ENCODE measurements at places on chromosomes 7 and 10.

DNA sequence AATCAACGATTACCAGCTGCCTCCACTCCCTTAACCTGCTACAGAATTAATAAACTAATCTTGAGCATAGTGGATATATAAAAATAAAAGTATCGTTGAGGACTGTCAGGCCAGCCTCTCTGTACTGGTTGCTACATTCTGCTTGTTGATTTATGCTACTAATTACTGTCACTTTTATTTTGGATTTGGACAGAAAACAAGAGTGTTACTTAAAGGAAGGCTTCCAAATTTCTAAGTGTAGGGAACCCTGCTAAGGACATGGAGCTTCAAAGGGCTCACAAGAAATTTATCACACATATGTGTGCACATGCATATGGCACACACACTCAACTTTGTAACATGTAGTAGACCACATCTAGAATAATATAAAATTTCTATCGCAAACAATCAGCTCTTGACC is 141.2 kb upstream of the ANKRD1 start:
- no peak for DNase-seq

- no peak for DNase-seq
Observed at GRCh38 chr7:100215895-100216294, 3.9 kb upstream of the PVRIG start.

GRCh38 chr7:816751-817671 is 15.3 kb upstream of the SUN1 start:
- DNase-seq, result no peak

DNA sequence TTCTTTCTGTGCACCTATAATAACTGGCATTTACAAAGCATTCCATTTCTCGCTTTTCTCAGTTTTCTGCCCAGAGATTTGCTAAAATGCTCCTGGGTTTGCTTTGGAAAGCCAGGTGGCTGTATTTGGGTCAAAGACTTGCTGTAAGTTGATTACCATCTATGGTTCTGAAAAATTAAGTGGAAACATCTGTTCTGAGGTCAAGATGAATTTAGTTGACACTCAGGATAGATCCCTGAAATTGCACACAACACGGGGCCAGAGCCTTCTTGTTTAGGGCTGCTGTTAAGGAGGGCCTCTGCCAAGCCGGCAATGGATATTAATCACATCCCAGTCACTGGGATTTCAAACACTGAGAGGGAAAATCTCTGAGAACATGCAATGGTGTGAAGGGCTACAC is 111.6 kb upstream of the GLI3 start:
- DNase-seq, result no peak

- DNase-seq, result no peak
Observed at GRCh38 chr7:30671793-30672465, 10.3 kb downstream of the CRHR2 start.

DNA sequence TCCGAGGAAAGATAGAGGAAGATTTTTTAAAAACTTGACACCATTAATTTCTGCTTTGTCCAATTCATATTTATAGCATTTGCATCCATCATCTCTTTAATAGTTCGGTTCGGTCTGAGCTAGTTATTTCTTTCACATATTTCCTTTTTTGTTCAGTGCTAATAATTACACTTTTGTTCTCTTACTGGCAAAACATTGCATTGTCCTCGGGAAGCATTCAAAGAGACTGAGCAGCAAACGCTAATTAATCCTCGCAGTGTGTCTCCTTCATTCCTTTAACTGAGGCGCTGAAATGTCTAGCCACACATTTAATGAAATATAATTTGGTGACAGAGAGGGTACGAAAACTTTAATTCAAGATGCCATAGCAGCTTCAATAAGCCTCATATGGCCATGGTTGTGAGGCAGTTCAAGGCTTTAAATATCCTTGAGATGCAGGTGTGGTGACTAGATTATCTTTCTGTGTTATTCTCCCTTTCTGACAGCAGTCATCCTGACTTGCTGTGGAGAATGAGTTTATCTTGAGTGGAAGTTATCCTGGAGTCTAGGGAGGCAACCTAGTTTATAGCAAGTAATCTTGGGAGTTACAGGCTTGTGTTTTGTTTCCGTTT is 431.4 kb downstream of the SDK1 start:
- no peak for DNase-seq

DNA sequence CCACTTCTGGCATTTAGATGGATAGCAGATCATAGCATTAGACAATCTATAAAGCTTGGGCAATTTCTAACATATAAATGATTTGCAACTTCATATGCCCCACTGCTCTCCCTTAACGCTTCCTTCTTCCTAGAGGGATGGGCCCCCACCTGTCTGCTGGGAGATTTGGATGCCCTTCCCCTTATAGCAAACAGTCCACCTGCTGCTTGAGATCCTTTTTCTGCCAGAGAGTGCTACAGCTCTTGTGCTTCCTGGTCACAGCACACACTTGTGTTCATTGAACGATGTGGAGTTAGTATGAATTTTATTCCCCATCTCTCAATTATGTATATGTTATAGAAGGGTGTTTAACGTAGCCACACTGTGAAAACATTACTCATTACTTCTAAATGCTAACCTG is 10.4 kb upstream of the PCGF5 start:
- DNase-seq, result no peak

GRCh38 chr10:126013489-126014281 is 117.3 kb downstream of the FANK1 start:
- no peak for DNase-seq

DNA sequence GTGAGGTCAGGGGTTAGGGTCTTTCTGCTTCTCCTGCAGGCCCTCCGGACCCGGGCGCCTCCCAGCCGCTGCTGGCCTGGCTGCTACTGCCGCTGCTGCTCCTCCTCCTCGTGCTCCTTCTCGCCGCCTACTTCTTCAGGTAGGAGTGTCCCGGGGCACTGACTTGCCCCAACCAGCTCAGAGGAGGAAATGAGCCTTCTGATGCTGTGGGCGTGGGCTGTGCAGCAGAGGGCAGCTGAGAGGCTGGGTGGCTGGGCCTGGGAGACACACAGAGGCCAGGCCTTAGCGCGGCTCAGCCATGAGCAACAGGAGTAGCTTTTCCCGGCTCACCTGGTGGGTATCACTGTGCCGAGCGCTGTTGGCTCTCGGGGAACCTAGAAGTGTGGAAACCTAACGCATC is 78.9 kb downstream of the MKI67 start:
- DNase-seq, result peak; percentile 66

- no peak for DNase-seq
Observed at GRCh38 chr7:97357459-97357858, 240.0 kb downstream of the SDHAF3 start.

GRCh38 chr10:126017961-126018560 is 121.7 kb downstream of the FANK1 start:
- no peak for DNase-seq

GRCh38 chr10:103983367-103983911 is 16.5 kb downstream of the SLK start:
- DNase-seq, result no peak

DNA sequence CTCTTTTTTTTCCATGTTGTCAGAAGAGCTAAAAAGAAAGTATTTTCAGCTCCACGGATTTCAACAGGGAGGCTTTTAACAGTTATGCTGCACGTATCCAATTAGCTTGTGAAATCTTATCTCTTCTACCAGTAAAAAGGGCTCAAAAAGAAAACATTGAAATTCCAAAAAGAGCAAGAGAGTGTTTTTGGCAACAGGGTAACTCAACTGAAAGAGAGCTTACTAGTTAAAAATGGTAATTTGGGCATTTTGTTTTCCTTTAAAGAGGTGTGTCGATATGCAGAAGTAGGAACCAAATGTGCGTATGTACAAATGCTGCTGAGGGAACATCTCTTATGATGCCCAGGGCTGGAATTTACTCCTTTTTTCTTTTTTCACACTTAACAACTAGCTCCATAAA is 292.8 kb downstream of the PRKG1 start:
- DNase-seq, result no peak

- DNase-seq, result no peak
Observed at GRCh38 chr10:77965294-77965693, 38.7 kb upstream of the DLG5 start.

GRCh38 chr10:32295027-32295426 is 51.9 kb downstream of the EPC1 start:
- no peak for DNase-seq

DNA sequence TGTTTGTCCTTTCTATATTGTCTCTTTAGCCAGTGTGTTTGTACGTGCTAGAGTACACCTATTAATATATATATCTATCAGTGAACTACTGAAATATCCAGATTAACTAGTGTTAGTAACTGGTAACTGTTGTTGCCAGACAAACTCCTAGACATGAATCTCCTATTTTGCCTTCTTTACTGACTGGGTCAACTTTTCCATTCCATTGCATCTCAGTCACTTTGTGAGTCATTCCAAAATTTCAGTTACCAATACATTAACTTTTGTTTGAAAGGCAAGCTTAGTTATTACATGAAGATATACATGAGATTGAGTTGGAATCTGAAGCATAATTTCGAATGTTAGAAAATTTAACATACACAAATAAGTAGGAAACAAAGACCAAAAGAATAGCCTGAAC is 51.4 kb downstream of the BTAF1 start:
- DNase-seq, result no peak

DNA sequence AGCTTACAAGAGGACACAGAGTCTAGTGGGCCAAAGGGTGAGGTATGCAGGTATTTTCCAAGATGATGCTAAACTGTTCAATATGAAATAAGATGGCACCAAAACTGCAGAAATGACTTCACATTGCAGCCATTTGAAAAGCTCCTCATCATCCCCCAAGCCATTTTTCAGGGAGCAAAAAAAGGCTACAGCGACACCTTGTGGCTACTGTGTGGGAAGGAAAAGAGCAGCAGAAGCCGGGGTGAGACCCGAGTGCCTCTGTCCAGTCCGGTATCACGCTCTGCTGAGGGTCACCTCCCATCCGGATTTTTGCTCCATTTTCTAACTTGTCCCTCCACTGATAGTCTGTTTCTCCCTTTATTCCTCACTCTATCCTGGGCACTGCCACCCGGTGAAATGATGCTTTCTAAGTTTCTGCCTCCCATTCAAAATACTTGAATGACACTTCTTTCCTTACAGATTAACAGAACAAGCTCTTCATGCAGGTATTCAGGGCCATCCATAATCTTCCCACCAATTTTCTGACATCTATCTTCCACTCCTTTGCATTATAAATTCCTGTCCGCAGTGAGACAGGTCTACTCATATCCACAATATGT is 220.2 kb downstream of the DGKI start:
- no peak for DNase-seq

- no peak for DNase-seq
Observed at GRCh38 chr7:157657741-157658740, 321.2 kb downstream of the DNAJB6 start.

GRCh38 chr10:3397846-3398245 is 225.3 kb upstream of the PITRM1 start:
- DNase-seq, result no peak

- DNase-seq, result no peak
Observed at GRCh38 chr10:29210266-29210868, 78.5 kb upstream of the LYZL1 start.

- DNase-seq, result no peak
Observed at GRCh38 chr10:4615042-4615441, 211.0 kb upstream of the AKR1E2 start.

GRCh38 chr7:20602306-20602705 is 13.2 kb upstream of the ABCB5 start:
- DNase-seq, result no peak

- no peak for DNase-seq
Observed at GRCh38 chr10:123378302-123378701, 224.1 kb downstream of the BUB3 start.

DNA sequence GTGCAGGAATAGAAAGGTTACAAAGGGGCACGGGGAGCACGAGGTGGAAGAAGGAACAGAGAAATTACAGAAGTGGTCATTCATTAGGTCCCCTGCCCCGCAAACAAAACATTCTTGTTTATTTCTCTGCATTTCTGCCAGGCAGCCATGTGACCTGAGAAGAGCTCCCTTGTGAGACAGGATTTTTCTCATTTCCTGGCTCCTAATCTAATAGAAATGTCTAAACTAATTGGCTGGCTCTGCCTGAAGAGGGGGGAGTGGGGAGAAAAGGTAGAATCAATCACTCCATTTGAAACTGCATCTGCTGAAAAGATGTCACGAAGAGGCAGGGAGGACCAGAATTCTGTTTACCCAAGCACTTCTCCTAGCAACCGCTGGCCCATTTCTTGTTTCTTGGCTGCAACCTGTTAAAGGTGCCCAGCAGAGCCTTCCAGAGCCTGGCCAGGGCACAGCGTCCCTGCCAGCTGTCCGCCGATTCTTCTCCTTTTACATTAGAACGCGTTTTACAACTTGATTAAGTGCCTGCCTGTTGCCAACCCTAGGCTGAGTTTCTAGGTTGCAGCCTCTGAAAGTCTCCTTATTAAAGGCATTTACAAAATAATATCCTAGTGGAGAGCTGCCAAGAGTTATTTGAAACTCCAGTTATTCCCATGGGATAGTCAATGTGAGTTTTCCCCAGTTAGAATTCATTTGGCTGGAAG is 1227.6 kb downstream of the TYW1 start:
- no peak for DNase-seq

GRCh38 chr10:75434291-75434690 is 2.9 kb downstream of the LRMDA start:
- DNase-seq, result no peak

- DNase-seq, result no peak
Observed at GRCh38 chr7:37131855-37132254, 316.8 kb downstream of the ELMO1 start.

DNA sequence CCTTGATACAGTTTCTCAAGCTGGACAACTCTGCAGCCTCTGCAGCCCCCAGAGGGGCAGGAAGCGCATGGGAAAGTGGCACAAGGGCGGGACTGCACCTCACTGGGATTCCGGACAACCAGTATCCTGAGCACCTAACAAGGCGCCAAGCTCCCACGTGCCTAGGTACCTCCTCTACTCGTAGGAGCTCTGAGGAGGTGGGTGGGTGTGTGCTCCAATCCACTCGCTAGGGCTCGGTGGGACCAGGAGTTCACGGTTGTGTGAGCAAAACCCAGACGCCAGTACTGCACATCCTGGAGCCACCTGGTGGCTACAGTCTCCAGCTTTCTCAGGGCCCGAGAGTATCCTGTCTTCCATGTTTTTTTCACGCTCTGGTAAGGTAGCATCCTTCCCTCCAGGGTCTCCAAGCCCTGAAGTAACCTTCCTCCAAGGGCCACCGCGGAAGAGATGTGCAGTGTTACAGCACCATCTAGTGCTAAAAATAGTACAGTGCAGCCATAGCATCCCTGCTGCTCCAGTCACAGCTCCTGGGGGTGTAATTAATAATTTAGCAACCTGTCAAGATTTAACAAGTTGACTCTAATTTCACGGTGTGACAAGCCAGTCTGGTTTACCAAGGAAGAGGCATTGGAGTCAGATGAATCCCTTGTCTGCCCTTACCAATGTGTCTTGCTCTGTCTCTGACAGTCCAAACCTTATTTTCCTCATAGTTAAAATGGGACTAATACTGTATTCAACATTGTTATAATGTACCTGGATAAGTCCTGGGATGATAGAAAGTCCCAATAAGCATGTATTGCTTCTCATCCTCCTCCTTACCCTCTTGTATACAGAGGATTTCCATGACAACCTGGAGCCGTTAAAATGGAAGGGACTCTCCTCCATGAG is 70.4 kb downstream of the HERPUD2 start:
- peak; percentile 21 for DNase-seq

DNA sequence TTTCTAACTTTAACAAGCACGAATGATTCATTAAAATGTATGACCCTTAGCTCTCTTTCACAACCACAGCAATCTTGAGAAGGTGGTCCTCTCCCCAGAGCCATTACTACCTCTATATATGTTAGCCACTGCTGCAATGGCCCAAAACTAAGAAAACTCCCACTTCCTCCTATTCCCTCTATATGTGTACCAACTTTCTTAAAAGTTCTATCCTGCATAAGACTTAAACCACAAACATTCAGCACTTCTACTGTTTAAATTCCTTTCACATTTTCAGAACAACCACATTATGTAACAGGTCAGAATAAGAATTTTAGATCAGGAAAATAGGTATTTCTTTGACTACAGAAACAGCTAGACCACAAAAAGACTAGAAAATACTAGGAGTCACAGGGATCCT is 36.2 kb downstream of the WASL start:
- no peak for DNase-seq

All from T-helper 17 cell (primary cell).